ENCODE measurements at places on chromosomes 12 and 14. TPM values are rescaled to one million over a fixed set of nuclear protein-coding genes. Genes with fewer than 3 reads are reported as not detected.
A peak's percentile ranks its signal among the peaks of the same experiment; 100 is the strongest.

Gene PRH2
- not detected for total RNA-seq

DNA sequence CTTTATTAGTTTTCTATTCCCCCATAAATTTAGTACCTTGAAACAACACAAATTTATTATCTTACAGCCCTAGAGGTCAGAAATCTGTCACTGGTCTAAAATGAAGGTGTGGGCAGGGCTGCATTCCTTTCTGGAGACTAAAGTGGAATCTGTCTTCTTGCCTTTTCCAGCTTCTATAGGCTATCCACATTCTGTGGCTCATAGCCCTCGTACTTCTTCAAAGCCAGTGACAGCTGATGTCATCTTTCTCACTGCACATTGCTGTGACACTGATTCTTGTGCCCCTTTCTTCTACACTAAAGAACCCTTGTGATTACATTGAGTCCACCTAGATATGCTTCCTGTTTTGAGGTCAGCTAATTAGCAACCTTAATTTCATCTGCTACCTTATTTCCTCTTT lies 23.2 kb upstream of the DCN start:
- no peak overlapping the region for H3K4me3 ChIP-seq
- H3K36me3 ChIP-seq, result no peaks in the 10 kb centered on the region
- no peaks in the 10 kb centered on the region for H3K27me3 ChIP-seq
- no peaks in the 10 kb centered on the region for H3K4me1 ChIP-seq
- H3K27ac ChIP-seq, result no peak overlapping the region
- DNase-seq, result no peak

DNA sequence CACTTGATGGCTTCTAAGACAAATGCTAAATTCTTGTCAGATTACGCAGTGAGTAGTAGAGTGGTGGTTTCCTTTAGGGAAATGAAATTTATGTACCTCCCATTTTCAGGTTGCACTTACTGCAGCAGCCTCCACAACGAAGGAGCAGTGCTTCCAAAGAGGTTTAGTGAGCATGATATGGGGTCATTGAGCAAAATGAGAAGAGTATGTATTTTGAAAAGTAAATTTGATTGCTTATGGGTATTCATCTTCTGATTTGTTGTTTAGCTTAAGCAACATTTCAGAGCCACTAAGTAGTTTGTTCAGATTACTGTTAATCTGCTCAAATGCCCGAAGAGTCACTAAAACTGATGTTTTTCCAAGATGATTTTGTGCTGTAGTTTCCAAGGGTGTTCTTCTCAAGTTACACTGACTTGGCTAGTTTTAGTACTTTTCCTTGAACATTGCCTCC lies 493.6 kb downstream of the PCNX1 start:
- H3K27ac ChIP-seq, result peak overlapping the region; percentile 2
- H3K4me1 ChIP-seq, result no peaks in the 10 kb centered on the region
- H3K36me3 ChIP-seq, result no peaks in the 10 kb centered on the region
- no peak for DNase-seq
- H3K4me3 ChIP-seq, result no peak overlapping the region

DNA sequence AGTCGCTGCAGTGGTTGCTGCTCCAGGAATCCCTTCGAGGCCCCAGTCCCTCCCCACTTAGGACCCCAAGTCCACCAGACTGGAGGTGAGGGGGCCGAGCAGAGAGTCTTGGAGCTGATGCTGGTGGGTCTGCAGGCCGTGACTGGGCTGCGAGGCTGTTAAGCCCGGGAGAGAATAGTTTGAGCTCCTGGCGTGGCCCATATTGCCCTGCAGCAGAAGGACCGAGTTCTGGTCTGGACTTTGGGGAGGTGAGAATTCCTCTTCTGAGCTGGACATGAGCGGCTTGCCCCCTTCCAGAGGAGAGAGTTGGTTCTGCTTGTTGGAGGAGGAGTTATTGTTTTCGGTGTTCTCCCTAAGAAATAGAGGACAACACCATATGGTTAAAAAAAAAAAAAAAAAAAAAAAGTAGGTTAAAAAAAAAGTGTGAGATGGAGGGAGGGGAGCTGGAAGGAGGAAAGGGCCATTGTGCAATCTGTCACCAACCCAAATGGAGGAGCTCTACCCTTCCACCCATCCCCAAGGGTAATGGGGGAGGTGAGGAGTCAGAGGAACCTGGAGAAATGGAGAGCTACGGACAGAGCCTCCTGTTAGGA lies 3.0 kb downstream of the SIX1 start:
- DNase-seq, result no peak
- peaks cover 100% of the 10 kb centered on the region for H3K27me3 ChIP-seq
- H3K27ac ChIP-seq, result no peak overlapping the region
- H3K4me3 ChIP-seq, result no peak overlapping the region

GRCh38 chr12:101021911-101022388 lies 188.1 kb downstream of the SLC5A8 start:
- no peak overlapping the region for H3K27ac ChIP-seq
- DNase-seq, result no peak
- no peak overlapping the region for H3K4me3 ChIP-seq
- no peaks in the 10 kb centered on the region for H3K4me1 ChIP-seq

DNA sequence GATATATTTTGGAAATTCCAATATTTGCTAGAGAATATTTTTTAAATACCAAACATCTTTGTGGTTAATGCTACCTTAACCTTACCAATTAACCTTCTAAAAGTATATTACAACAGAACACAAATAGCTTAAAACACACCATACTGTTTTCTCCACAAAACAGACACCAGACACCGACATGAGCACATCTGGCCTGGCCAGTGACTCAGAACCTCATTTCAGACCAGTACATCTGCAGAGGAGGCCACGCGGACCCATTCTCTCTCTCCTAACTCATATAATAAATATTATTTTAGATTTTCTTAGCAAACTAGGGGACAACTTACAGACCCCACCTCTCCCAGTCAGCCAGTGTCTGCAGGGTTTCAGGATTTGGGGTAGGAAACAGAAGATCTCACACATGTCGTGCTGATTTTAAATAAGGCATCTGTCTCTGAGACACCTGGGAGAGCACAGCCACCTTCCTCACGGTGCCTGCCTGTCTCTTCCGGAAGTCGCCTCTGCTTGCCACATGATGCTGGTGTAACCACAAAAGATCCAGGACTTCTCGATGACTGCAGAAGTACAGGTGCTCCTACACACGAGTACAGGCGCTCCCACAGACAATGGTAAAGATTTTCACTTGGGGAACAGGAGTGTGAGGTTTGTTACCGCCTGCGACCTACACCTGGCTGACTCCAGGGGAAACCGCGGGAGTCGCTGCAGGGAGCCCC lies 9.7 kb upstream of the ANKLE2 start:
- H3K27me3 ChIP-seq, result no peaks in the 10 kb centered on the region
- peaks cover 73% of the 10 kb centered on the region for H3K36me3 ChIP-seq
- H3K27ac ChIP-seq, result peak overlapping the region; percentile 36
- DNase-seq, result no peak
- H3K4me3 ChIP-seq, result no peak overlapping the region

Gene IRAK3
- 31.6 TPM for total RNA-seq

Data from tibial nerve (tissue), 4 donors.